ENCODE measurements at places on chromosomes 2 and 18.

DNA sequence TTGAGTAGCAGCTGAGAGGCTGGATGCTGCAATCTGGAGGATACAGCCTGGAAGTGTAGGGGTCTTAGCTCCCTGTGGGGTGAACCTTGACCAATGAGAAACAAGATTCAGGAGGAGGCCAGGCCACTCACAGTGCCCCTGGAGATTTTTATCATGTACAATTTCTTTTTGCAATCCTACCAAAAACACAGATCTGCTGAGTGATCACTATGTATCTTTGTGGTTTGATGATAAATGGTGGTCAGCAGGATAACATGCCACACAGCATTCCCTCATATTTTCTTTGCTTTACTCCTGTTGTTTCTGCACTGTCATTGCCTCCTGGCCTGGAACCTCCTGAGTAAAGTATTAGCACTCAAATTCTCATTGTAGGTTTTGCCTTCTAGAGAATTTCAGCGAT is 357.9 kb downstream of the THSD7B start:
- DNase-seq = no peak

- no peak for DNase-seq
Measured at GRCh38 chr2:177143444-177143843, 69.2 kb upstream of the HNRNPA3 start.

GRCh38 chr2:79446313-79446712 is 66.5 kb upstream of the CTNNA2 start:
- DNase-seq = no peak

- DNase-seq = no peak
Measured at GRCh38 chr2:200367155-200367554, 60.7 kb downstream of the SPATS2L start.

GRCh38 chr2:193461431-193461934 is 1266.8 kb upstream of the TMEFF2 start:
- DNase-seq = no peak

DNA sequence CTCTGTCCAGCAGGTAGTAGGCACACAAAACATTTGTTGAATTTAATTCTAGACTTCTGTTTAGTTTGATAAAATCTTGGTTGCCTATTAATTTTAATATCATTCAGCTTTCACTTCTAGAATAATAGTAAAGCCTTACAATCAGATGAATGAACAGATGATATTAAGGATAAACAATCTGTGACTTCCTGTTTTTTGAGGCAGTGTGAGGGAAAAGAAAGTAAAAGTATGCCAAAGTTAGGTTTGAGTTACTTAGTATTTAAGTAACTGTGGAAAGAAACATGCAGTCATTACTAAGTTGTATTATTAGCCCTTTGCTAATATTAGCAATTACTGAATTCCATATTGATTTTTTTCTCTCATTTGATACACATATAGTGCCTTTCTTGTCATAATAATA is 31.5 kb downstream of the EPB41L5 start:
- no peak for DNase-seq

GRCh38 chr2:15126373-15126772 is 434.8 kb downstream of the NBAS start:
- DNase-seq = no peak

DNA sequence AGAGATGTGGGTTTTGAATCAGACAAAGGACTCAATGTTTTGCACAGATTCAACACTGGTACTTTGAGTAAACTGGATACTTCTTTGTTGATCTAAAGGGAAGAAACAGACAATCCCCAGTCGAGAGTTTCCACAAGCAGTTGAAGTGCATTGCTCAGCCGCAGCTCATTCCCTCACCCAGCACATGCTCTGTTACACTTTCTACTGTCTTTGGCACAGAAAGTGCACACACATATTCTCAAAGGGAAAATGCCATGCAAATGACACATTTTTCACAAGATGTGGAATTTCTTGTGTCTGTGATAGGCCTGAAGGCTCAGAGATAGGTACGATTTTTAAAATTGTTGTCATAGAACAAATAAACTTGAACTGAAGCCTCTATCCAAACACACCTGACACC is 258.9 kb upstream of the TRIB2 start:
- no peak for DNase-seq

DNA sequence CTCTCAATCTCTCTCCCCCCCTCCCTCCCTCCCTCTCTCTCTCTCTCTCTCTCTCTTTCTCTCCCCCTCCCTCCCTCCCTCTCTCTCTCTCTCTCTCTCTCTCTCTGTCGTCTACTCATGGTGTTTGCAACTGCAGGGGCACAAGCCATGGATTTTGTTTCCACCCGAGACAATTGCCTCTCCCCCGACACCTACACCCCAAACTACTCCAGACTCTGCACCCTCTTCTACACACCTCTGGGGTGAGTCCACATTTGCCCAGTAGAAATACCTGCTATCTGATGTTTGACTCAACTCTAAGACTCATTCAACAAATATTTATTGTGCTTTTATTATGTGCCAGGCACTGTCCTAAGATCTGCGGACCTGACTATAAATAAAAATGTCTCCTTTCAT is 93.7 kb downstream of the TMEM17 start:
- no peak for DNase-seq

DNA sequence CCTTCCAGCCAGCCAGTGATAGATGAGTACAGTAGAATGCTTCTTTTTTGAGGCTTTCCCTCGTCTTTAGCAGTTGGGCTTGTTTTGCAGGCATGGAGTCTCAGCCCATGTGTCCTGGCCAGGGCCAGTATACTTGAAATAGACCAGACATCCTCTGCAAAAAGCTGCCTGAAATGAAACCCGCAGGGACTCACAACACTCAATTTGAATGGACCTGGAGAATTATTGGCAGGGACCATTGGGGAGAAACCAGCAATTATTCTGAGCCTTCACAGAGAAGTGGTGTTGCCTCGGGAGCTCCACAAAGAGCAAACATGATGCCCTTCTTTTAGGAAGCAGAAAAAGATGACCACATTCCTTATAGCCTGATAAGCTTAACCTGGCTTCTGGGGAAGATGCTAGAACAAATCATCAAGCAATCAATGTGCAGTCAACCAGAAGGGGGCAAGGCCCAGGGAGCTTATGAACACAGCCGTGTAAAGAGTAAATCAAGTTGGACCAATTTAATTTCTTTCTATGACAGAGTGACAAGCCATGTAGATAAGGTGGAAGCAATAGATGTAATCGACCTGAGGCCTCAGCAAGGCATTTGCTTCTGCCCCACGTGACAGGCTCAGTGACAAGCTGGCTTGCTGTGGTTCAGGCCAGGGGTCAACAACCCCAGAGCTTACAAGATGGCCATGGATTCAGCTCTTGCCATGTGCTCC is 42.1 kb downstream of the BOD1L2 start:
- DNase-seq = no peak
